ENCODE measurements at places on chromosomes 2 and 18.

GRCh38 chr2:40016151-40016885 lies 237.3 kb upstream of the THUMPD2 start:
- no peak for DNase-seq

- no peak for DNase-seq
Measured at GRCh38 chr2:98308532-98308931, 37.7 kb upstream of the CNGA3 start.

GRCh38 chr2:168501466-168502065 lies 45.5 kb downstream of the CERS6 start:
- DNase-seq: no peak

- no peak for DNase-seq
Measured at GRCh38 chr2:143692162-143692561, 562.9 kb downstream of the ARHGAP15 start.

- DNase-seq: no peak
Measured at GRCh38 chr2:121049950-121050585, 234.9 kb downstream of the TFCP2L1 start.

DNA sequence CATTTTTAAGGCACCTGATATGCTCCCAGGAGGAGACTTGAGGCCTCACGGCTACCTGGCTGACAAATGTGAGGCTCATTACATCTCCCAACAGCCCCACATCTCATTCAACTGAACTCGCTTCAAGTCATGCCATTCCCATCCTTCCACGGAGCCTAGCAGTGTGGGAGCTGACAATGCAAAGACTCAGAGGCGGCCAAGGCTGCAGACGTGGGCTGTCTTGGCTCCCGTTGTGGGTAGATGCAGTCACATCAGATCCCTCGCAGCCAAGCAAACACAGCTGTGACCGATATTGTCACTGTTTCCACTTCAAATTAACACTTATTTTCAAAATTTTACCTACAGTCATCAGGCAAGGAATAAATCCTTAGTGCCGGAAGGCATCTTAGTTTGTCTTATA lies 64.0 kb upstream of the TRIB2 start:
- no peak for DNase-seq

DNA sequence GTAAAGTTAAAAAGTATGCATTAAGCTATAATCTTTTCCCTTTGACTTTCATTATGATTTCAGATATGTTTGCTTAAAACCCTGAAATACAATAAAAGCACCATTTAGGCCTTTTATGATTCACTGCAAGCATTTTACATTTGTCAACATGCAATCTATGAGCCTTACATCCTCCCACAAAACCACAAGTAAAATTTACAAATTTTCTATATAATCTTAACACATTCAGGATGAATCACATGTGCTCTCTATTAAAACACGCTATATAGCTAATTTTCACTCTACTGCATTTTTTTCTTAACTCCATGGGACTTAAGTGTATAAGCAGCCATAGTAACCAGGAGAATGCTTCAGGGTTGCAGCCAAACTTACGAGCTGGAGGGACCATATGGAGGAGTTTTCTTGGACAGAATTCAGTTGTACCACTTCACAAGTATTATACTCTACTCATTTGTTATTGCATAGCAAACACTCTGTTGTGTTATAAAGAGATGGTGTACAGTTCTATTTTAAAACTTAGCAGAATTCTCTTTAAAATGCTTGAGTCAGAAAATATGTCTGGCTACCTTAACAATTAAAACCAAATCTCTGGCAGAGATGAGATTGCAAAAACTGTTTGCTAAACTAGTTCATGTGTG lies 293.2 kb downstream of the ALK start:
- no peak for DNase-seq

DNA sequence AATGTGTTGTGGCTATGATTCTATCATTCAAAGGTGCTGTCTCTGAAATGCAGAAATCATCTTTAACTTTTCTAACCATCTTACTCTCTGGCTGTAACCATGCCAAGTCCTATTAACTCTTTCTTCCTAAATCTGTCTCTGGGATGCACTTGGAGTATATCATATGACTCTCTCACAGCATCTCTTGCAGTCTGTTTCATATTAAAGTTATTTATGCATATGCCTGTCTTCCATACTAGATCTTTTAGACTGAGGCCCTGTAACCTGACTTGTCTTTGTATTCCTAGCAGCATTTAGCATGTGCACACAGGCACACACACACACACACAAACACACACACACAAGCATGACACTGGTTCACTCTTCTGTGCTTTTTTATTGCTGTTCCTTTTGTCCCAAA lies 320.6 kb downstream of the ETAA1 start:
- no peak for DNase-seq

DNA sequence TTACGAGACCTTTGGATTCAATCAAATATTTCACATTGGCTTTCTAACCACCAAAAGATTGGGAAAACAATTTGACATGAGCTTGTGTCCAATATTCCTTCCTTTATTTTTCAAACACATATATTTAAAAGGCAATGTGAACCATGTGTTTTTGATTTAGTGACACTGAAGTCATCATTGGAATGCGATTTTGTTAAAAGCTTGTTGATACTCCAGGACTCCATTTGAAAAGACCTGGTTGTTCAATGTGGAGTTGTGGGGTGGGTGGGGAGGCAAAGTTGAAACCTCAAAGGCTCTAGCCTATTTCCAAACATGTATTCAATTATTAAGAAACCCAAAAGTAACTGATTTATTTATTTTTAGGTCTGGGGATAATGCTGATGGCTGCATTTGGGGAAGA lies 114.1 kb upstream of the TRIB2 start:
- no peak for DNase-seq

DNA sequence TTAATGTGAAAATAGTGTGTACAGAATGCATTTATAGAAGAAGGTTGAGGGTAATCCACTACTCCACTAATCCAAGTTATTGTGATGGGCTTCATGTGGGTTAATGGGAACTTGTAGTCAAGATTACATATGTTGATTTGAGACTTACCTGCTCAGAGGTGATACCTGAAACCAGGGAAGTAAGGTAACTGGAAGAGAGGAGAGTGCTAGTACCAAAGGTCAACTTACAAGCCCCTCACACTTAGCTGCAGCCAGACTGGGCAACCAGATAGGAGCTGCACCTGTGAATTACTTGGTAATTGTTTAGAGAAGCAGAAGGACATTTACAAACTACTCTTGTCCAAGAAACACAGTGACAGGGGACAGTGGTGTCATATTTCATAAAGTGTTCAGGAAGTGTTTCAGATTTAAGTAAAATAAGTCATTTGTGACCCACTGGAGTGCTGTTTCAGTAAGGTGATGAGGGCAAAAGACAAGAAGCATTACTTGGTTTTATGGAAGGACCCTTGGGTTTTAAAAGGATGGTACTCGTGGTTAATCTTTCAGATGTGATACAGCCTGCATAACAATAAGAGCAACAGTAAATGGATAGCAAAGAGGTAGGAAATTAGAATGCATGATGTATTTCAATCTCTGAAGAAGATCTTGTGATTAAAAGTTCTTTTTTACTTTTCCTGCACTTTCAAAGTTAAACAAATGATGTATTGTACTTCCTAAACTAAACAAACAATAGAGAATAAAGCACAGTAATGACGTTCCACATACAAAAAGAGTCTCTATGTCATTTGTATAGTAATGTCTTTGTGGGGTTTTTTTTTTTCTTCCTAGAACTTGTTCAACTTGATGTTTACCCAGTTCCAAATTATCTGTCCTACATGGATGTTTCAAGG lies 189.3 kb downstream of the PHLPP1 start:
- no peak for DNase-seq

DNA sequence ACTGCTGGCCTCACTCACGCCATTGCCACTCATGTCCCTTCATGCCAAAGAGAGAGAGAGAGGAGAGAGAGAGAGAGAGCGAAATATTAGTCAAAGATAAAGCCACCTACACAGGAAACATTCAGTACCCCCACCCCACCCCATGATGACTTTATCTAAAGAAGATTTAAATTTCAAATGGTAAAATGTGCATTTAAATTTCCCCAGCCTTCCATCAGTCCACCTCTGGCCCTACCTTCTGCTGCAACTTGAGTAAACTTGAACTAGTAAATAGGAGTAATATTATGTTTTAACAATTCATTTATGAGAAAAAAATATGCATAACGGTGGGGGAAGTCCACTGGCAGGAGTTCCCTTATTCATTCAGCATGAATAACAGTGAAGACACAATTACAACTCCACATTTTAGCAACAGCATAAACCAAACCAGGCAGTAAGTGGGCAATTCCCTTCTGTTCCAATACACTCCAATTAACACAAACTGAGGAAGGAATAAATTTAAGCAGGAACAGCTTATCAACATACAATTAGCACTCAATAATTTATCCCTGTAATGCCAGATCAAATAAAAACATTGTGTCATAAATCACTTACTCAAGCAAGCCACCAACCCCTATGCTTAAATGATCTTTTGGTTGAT lies 264.2 kb downstream of the LNPK start:
- no peak for DNase-seq

DNA sequence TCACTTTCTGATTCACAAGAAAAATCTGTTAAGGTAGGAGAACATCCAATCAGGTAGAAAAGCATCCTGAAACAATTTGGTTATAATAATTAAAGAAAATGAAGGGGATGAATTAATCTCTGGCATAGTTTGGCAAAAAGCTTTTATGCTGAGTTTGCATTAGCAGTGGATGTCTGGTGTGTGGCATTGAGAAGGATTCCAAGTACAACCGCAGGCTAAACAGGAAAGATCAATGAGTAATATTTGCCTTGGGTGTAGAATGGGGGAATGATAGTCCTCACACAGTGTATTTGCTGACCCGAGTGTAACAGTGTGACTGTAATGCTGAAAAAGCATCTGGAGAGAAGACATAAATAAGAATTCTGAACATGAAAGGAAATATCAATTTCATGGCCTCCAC lies 68.3 kb upstream of the SESTD1 start:
- DNase-seq: no peak

- DNase-seq: no peak
Measured at GRCh38 chr2:188345020-188345419, 53.3 kb downstream of the GULP1 start.

- peak; percentile 5 for DNase-seq
Measured at GRCh38 chr2:16553226-16553625, 112.4 kb downstream of the CYRIA start.

GRCh38 chr2:9311488-9311887 lies 104.9 kb downstream of the ASAP2 start:
- no peak for DNase-seq
